ENCODE measurements at places on chromosomes 7 and 10.

GRCh38 chr10:29539412-29539811 is 95.4 kb downstream of the SVIL start:
- no peak for DNase-seq

GRCh38 chr7:28596245-28596935 is 184.1 kb downstream of the CREB5 start:
- DNase-seq: no peak

DNA sequence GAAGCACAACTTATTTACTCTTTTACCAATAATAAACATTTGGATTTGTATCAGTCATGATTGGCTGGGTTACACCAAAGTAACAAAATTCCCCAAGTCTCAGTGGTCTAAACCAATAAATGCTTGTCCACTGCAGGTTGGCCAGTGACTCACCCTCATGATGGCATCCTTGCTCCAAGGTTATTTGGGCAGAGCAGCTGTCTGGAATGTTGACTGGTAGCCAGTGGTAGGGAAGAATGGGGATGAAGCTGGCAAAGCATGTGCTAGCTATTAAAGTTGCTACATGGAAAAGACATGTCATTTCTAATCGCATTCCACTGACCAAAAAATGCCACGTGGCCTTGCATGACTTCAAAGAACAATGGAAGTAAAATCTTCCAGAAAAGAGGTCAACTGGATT is 1168.7 kb upstream of the CELF2 start:
- DNase-seq: no peak

DNA sequence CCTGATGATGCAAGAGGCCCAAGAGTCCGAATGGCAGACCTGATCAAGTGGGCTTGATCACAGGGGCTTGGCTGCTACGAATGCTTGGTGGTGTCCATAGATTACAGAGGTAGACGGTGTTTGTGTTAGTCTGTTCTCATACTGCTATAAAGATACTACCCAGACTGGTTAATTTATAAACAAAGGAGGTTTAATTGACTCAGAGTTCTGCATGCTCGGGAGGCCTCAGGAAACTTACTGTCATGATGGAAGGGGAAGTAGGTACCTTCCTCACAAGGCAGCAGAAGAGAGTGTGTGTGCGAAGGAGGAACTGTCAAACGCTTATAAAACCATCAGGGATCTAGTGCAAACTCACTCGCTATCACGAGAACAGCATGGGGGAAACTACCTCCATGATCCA is 268.9 kb upstream of the KLF6 start:
- no peak for DNase-seq

DNA sequence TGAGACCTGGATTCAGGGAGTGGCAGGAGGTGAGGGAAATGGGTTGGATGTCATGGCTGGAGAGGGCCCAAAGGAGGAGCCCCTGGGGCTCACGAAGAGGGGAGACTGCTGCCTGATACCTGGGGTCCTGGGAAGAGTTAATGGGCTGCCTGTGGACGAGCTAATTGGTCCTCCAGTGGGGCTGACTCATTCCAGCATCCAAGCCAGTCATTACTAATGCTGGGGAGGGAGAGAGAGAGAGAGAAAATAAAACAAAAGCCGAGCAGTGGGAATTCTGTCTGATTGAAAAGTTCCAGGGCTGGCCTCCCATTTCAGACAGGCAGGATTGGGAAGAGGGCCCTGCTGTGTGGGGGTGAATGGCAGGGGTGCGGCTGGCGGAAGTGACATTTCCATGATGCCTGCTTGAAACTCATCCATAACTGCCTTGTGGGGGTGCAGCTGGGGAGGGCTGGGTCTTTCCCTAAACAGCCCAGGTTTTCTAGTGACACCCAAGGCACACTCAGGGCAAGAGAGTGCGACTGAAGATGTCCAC is 297.8 kb downstream of the RPS24 start:
- peak; percentile 27 for DNase-seq

- no peak for DNase-seq
Observed at GRCh38 chr7:66429498-66430163, 199.1 kb upstream of the KCTD7 start.

- no peak for DNase-seq
Observed at GRCh38 chr7:124643311-124643811, 122.2 kb downstream of the GPR37 start.

GRCh38 chr10:57743711-57744110 is 524.0 kb downstream of the IPMK start:
- no peak for DNase-seq

- DNase-seq: peak; percentile 85
Observed at GRCh38 chr7:42152329-42153205, 84.4 kb downstream of the GLI3 start.

DNA sequence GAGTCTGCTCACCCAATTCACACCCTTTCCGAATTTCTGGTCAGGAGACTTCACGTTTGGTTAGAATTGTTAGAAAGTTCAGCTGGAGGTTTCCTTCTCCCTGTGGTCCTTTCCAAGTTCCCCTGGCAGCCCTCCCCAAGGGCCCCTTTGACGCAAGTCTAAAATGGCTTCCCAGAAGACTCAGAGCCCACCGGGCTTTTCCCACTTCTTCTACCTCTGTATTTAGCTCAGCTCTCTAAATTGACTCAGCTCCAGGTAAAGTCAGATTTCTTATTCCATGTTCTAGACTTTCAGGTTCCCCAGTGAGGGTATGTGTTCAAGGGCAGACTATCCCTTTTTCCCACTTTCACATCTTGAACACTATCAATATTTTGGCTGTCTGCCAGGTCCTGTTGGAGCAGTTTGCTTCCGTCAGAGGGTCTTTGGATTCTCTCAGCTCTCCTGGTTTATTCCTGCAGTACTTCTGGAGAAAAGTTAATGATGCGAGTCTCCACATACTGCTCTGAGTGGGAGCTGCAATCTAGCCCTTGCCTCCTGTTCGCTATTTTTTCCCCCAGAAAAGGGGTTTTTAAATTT is 53.1 kb upstream of the ZNF273 start:
- DNase-seq: no peak

GRCh38 chr7:25770235-25770634 is 381.8 kb upstream of the NFE2L3 start:
- DNase-seq: no peak

- no peak for DNase-seq
Observed at GRCh38 chr7:69186974-69187373, 411.3 kb upstream of the AUTS2 start.

- DNase-seq: no peak
Observed at GRCh38 chr7:47303695-47304453, 278.0 kb downstream of the TNS3 start.

GRCh38 chr7:133827707-133828623 is 299.2 kb upstream of the LRGUK start:
- DNase-seq: no peak

DNA sequence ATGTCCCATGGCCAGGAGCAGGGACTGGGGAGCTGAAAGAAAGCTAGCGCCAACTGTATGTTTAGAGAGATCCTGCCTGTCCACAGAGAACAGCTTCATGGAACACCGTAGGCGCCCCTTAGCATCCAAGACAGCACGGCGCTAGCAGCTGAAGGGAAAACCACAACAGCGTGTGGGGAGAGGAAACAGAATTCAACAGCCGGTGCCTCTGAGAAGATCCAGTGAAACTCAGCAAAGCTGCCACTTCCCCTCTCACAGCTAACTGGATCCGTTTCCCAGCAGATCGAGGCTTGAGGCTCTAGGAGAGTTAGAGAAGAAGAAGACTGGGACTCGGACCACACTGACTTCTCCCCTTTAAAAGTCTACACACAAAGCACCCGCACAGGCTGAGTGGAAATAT is 145.0 kb downstream of the MAD1L1 start:
- DNase-seq: no peak

DNA sequence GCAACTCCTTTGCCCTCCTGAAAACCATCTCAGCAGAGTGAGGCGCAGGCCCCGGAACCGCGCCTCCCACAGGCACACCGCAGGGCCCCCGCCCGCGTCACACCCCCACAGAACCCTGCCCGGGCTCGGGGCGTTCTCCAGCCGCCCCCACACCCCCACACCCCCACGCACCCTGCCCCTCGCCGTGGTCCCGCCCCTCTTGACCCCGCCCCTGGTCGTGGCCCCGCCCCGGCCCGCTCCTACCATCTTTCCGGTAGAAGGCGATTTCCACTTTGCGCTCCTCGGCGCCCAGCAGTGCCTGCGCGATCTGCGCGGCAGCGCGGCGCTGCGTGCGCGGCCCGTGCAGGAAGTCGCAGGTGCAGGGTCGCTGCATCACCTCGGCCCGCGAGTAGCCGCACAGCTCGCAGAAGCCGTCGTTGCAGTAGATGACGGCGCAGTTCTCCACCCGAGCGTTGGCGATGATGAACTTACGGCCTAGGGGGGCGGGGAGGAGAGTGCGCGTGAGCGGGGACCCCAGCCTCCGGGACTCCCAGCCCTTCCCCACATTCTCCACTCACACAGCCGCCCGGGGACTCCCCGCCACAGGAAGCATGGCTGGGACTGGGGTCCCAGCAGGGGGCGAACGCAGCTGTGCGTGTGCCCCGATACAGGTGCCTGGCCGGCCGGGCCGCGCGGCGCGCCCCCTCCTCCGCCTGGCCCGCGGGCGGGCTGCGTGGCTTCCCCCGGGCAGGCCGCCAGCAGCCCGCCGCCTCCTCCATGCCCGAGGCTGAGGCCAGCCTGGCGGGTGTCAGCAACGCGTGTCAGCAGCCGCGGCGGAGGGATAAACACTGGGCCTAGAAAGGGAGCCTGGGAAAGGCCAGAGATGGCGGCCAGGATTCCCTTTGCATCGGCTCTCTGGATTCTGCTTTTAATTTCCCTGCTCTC is 3.4 kb downstream of the KCNH2 start:
- no peak for DNase-seq

DNA sequence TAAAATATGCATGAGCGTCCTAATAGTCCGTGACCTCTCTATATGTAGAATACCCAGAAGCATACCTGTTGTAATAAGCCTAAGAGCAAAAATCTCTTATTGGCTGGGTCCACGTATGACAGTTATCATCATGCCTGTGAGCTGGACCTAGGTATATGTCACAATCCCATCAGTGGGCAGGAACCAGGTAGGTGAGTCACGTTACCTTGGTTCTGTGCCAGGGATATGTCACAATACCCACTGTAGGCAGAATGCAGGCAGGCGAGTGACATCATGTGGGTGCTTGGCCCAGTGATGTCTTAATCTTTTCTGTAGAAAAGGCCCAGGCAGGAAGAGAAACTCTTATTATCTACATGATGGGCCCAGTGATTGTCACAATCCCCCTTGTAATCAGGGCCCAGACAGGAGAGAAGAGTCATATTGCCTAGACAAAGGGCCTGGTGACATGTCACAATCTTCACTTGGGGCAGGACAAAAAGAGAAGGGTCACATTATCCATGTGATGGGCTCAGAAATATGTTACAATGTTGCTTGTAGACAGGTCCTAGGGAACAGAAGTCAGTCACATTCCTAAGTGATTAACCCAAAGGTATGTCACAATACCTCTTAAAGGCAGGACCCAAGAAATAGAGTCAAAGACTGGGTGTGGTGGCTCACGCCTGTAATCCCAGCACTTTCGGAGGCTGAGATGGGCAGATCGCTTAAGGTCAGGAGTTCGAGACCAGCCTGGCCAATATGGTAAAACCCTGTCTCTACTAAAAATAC is 12.9 kb upstream of the ZNF736 start:
- DNase-seq: no peak

DNA sequence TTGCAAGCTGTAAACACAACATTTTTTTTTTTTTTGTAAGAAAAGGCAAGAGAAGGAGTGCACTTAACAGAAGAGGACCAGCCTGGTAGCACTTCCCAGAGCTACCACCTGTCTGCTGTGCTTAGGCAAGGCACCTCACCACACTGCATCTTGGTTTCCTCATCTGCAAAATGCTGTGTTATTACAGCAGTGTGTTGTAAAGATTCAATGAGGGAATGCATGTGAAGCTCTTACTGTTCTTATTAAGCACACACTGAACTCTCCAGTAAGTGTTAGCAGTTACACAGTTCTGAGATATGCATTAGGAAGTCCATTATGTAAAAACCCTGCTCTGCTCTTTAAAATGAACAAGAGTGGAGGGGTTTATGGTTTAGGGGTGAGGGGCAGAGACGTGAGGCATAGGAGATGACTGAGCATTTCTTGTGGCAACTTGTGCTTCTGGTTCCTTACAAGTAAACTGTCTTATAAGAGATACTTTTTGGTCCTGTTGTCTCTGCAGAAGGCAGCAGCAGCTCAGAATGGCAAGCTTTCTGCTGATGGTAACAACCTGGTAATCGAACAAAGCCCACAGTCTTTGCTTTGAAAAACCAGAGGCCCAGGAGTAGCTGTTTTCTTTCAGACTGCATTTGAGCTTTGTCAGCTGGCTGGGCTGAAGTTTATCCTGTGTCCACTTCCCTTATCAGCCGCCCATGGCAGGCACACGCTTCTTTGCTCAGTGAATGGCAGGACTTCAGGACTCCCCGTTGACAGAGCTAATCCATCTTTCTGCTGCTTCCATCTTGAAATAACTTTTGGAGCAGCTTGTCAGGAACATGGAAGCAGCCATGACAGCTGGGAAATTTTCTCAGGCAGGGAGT is 98.8 kb upstream of the BMPER start:
- no peak for DNase-seq

DNA sequence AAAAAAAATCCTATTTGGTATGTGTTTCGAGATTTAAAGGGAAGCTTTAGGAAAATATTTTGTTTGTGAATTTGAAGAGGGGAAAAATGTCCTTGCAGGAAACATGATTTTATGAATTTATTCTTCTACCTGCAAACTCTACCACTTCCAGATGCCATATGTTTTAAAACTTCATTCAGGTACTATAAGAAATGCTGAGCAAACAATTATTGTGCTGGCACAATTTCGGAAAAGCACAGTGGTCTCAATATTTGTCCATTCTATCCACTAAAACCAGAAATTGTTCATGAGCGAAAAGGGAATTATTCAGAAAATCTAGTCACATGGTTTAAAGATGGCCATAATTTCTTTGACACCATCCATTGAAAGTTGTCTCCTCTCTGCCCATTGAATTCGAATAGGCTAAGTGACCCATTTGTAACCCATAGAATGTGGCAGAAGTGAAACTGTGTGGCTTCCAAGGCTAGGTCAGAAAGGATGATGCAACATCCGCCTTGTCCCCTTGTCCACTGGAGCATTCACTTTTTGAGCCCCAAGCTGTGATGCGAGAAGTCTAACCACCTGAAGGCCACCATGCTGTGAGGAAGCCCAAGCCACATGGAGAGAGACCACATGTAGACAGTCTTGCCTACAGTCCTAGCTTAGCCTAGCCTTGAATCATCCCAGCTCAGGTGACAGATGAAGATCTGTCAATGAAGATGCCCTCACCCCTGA is 189.8 kb upstream of the PRKCQ start:
- DNase-seq: no peak

GRCh38 chr10:23696476-23696875 is 257.6 kb downstream of the OTUD1 start:
- DNase-seq: no peak

DNA sequence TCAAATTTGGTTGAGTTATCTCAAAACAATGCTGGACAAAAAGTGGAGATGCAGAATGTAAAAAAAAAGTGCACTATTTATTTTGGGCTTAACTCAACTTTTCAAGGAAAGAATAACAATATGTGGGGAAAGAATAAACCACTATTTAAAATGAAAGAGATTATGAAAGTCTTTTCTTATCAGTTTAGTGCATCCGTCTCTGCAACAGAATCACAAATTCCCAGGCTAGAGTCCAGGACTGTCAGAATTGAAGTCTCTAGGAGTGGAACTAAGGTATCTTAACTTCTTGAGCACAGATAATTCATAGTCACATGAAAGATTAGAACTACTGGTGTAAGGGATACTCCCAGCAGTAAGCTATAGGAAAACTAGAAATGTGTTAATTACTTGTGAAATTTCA is 1200.3 kb upstream of the LRRN3 start:
- no peak for DNase-seq

GRCh38 chr7:55020466-55020871 is 1.7 kb downstream of the EGFR start:
- no peak for DNase-seq

- no peak for DNase-seq
Observed at GRCh38 chr10:44022203-44022602, 362.7 kb downstream of the CXCL12 start.

Data from neuronal stem cell (in vitro differentiated cells).